Prostate gland (tissue), 2 donors: ENCODE measurements at places on chromosomes 11 and 22. TPM values are rescaled to one million over a fixed set of nuclear protein-coding genes. Genes with fewer than 3 reads are reported as not detected.

GRCh38 chr22:32660292-32660691, 141.2 kb upstream of the TIMP3 start:
- DNase-seq = peak; percentile 54

- DNase-seq = no peak
Observed at GRCh38 chr11:11571893-11572292, 49.9 kb downstream of the GALNT18 start.

GRCh38 chr11:10770626-10771254, 19.7 kb downstream of the CTR9 start:
- no peak for DNase-seq

DNA sequence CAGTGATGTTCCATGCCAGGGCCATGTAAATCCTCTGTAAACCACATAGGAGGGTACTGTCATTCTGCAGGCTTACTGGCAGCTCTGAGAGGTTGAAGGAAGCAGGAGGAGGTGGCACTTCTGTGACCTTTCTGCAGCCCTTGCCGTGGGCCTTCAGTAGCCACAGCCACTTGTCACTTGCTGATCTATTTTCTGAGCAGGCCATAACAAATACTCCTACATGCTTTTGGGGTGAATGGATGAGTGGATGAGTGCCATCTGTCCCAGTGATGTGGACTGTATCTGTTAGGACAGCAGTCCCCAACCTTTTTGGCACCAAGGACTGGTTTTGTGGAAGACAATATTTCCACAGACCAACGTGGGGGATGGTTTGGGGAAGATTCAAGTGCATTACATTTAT, 10.2 kb downstream of the B3GNT6 start:
- DNase-seq = no peak

- no peak for DNase-seq
Observed at GRCh38 chr11:100630898-100631297, 56.2 kb upstream of the ARHGAP42 start.

DNA sequence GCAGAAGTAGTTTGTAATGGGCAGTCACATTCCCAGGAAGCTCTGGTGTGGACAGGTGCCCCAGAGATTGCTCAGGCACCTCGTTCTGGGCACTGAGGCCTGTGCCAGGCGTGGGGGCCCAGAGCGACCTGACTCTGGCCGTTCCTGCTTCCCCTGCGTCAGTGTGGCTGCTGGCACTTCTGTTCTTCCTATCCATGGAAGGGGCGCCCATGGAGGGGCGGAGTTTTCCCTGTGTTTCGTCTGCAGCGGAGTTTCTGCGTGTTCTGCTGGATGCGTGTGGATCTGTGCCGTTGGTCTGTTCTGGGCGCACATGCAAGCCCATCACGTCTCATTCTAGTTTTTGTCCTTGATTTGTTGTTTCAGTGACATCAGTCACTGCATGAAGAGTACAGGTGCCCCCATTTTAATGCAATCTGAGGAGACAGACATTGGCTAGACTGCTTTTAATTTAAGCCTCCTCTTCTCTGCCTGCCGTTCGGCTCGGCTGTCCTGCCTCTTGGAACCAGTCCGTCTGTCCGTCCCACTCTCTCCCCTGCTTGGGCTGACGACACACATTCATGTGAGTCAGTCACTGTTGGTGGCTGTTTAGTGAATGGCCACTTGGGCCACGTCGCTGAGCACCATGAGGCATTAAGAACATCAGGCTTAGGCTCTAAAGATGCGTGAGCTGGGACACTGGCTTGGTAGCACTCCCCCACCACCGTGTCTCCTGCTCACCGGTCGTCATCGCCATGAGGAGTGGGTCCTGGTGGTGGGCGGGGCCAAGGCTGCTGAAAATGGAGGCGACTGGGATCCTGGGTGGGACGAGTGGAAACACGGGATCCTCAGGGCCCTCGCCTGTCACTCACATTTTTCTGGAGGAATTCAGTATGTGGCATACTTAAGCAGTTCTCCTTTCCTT, 255.8 kb downstream of the TBC1D22A start:
- DNase-seq = no peak

DNA sequence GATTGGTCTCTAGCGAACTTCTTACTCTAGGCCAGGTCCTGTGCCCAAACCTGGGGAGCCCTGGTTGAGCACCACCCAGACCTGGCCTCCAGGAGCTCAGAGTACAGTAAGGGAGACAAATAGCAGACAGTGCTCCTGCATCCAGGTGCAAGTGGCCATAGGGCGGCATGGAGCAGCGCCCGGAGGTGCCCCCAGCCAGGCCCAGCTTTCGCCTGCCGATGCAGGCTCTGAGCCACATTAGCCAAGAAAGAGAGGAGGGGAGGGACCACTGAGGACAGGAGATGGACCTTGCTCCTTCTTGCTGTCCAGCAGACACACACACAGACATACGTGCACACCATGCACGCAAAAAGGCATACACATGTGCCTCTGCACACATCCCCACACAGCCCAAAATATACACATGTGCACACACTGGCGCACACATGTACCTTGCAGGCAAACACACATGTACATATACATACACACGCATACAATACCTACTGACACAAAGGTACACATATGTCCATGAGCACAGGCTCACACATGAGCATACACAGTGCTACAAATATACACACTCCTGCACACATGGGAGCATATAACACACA, 68.7 kb upstream of the FGF3 start:
- no peak for DNase-seq

GRCh38 chr22:45504373-45505341, 2.0 kb downstream of the FBLN1 start:
- DNase-seq = no peak

DNA sequence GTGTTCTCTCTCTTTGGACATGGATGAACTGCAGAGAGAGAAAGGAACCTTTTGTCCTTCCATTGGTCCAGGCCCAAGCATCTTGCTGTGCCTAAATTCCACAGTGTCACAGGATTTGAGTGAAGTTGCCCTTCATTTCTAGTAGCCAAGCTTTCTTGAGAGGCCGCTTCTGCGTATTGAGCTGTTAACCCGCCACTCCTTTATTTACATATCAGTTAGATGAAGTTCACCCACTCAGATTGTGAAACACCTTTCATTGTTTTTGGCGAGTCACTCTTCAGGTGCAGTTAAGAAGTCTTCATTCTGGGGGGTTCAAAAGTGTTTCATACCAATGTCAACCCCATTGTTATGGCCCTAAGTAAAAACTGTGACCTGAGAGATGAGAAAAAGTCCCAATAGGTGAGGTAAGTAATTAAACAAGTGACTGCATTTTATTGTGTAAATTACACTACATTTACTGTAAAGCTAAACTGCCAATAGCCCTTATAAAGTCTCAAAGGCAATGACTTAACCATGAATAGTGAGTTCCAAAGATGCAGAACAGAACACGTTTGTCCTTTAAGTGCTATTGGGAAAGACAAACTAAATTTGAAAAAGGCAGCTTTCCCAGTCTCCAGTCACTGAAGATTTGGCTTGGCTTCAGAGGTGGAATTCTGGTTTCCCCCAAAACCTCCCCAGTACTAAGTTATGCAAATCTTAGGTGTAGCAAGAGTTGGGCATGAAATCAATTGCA, 61.0 kb downstream of the APIP start:
- DNase-seq = peak; percentile 67

GRCh38 chr11:93843906-93844305, 6.5 kb downstream of the VSTM5 start:
- DNase-seq = no peak

- no peak for DNase-seq
Observed at GRCh38 chr22:32717337-32718240, 83.9 kb upstream of the TIMP3 start.

GRCh38 chr11:28559492-28559891, 451.3 kb downstream of the METTL15 start:
- no peak for DNase-seq

LMO1 gene
- not detected for total RNA-seq

ALG9 gene
- 24.9 TPM for total RNA-seq

GSTT2B gene
- 16.2 TPM for total RNA-seq

SLC1A2 gene
- 1.5 TPM for total RNA-seq

C11orf65 gene
- 4.3 TPM for total RNA-seq
